ENCODE measurements at places on chromosomes 7 and 10.

DNA sequence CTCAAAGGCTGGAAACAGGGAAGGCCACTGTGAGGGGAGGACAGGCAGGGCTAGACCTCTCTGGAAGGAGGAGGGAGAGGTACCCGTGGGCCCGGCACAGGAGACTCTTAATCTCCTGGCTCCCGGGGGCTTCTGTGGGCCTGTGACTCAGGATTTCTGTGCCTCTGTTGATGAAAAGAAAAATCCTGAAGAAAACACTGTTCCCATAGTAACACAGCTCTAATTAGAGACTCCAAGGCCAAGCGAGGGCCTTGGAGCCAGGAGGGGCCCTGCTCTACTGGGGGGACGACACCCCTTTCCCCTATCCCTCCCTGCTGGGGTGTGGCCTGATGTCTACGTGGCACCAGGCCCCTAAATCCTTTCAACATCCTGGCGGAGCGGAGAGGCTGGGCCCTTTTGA, 174.1 kb upstream of the TNRC18 start:
- no peak for DNase-seq

- DNase-seq, result no peak
Observed at GRCh38 chr10:87685832-87686574, 26.3 kb downstream of the PAPSS2 start.

- DNase-seq, result no peak
Observed at GRCh38 chr7:23208316-23208715, 26.5 kb downstream of the NUP42 start.

GRCh38 chr10:13139676-13140075, 21.7 kb upstream of the MCM10 start:
- no peak for DNase-seq

- no peak for DNase-seq
Observed at GRCh38 chr7:122588621-122589020, 110.3 kb downstream of the RNF133 start.

DNA sequence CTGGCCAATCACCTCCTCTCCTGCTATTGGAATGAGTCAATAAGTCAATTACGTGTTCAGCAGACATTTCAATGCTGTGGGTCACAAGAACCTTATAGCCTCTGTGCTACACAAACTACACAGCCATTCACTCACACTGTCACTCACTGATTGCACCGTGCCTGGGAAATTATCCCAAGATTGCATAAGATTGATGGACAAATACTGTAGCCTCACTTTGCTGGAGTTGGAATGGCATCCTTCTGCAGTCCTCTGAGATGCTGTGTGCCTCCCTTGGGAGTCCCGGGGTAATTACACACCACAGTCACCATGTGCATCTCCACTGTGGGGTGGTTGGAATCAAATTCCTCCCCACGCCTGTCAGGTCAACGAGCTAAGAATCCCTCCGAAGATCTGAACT, 358.7 kb upstream of the MGMT start:
- DNase-seq, result no peak

DNA sequence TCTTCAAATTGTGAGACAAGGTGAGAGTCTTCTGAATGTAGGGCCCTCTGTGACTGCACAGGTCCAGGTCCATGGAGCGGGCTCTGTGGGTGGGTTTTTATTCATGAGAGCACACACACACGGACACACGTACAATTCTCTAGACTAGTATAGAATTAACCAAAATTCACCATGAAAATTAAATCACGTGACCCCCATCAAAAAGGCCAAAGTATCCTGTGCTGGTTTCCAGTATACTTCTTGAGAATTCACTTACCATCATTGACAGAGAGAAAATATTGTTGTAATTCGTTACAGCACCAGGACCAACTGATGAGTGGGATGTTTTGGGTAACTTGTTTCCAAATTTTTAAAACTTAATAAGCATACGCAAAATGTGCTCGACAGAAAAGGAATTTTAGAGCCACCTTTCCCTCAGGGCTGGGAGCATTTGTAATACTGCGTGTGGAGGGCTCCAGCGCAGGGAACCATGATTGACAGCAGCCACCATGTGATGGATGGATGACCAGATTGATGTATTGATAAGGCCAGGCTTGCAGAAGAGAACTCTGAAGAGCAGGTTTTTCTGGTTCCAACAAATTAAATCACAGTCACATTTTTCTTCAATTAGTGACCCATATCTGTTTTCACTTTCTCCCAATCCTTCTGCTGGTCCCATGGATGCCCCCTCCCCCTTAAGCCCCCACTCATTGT, 14.9 kb upstream of the DNTT start:
- no peak for DNase-seq

Data from activated T-cell treated with anti-CD3 and anti-CD28 coated beads, Interleukin-2, amount 50 U/mL, for 1 hour (primary cell).